ENCODE measurements at places on chromosomes 1 and 21. TPM values are rescaled to one million over a fixed set of nuclear protein-coding genes. Genes with fewer than 3 reads are reported as not detected.
A peak's percentile ranks its signal among the peaks of the same experiment; 100 is the strongest.

ENAH gene
- 36.2 TPM for total RNA-seq

PIGR gene
- 0.16 TPM for total RNA-seq

HAO2 gene
- total RNA-seq = not detected

PLA2G2F gene
- not detected for total RNA-seq

DNASE2B gene
- 1.3 TPM for total RNA-seq

RNF186 gene
- total RNA-seq = not detected

HES5 gene
- total RNA-seq = not detected

DNA sequence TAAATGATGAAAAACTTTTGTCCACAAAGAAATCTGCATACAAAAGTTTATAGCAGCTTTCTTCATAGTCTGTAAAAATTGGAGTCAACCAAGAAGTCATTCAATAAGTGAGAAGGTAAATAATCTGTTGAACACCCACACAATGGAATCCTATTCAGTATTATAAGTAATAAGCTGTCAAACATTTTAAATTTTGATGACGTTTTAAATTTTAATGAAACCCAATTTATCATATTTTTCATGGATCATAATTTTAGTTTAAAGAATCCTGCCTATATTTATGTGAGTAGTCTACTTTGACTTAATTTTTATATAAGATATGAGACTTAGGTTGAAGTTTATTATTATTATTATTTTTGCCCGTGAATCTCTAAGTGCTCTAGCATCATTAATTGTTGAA lies 20.0 kb downstream of the OR10J1 start:
- no peak overlapping the region for H3K4me3 ChIP-seq
- H3K4me1 ChIP-seq = no peaks in the 10 kb centered on the region
- DNase-seq = no peak
- no peaks in the 10 kb centered on the region for H3K27me3 ChIP-seq
- no peaks in the 10 kb centered on the region for H3K36me3 ChIP-seq

DNA sequence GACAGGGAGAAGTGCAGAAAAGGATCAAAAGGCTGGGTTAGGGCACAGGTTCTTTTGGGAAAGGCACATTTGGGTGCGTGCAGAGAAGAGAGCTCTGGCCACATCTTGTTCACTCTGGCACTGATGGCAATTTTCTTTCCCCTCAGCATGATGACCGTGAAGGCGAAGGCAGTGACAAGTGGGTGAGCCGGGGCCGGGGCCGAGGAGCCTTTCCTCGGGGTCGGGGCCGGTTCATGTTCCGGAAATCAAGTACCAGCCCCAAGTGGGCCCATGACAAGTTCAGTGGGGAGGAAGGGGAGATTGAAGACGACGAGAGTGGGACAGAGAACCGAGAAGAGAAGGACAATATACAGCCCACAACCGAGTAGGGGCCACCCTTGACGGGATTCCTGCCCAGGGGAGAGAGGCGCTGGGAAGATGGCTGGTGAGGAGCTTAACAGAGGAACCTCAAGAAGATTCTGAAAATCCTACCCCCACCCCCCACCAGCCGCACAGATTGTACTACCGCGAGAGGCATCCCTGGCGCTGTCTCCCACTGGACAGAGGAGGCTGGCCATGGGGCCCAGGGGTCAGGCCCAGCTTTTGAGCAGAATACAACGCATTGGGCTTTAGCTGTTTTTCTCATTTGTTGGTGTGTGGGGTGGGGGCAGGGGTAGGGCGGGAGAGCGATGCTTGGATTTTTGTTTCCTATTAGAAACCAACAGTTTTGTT lies 2.4 kb upstream of the SH3D21 start:
- no peak overlapping the region for H3K27ac ChIP-seq
- H3K36me3 ChIP-seq = no peaks in the 10 kb centered on the region
- H3K4me3 ChIP-seq = no peak overlapping the region
- no peak for DNase-seq
- no peaks in the 10 kb centered on the region for H3K27me3 ChIP-seq
- no peaks in the 10 kb centered on the region for H3K4me1 ChIP-seq

DNA sequence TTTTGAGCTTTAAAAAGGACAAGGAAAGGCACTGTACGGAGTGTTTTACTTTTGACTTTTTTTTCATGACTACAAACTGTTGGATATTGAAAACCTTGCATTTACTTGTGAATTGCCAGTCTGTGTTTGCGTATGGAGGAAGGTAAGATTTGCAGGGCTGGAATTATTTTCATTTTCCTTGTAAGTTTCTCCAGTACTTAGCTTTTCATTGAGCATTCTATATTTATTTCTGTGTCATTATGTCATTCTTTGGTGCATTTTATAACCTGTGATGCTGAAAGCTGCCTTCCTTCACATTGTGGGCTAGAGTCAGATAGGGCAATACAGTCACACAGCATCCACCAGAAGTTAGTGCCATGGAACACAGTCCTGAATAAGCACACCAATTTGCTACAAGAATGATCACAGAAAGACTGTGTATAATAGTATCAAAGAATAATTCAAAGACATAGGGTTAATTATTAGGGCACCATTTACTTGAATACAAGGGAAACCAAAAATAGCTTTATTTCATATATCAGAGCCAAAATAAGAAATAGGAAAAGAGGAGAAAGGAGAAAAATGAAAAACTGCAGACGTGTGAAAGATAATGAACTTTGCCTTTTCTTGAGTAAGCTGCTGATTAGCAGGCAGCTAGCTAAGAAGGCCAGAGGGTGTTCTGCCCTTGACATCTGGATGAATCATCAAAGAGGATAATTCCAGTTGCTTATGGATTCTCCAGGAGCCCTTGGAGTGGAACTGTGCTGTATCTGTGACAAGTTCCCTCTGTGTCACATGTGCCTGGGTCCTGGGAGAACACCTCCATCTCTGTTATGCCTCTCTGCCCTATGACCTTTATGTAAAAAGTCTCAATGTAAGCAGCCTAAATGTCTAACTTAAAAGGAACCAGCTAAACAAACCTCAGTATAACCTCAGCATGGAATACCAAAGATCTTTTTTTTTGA lies 8.0 kb upstream of the FAM20B start:
- no peaks in the 10 kb centered on the region for H3K4me1 ChIP-seq
- H3K36me3 ChIP-seq = no peaks in the 10 kb centered on the region
- peak overlapping the region; percentile 48 for H3K27ac ChIP-seq
- H3K27me3 ChIP-seq = no peaks in the 10 kb centered on the region
- no peak overlapping the region for H3K4me3 ChIP-seq
- no peak for DNase-seq

- H3K4me1 ChIP-seq = no peaks in the 10 kb centered on the region
- H3K27ac ChIP-seq = peak overlapping the region; percentile 73
- H3K4me3 ChIP-seq = peak overlapping the region; percentile 47
- DNase-seq = no peak
- H3K36me3 ChIP-seq = no peaks in the 10 kb centered on the region
Measured at GRCh38 chr1:47024141-47024801, 802 bp downstream of the CYP4X1 start.

- H3K4me3 ChIP-seq = no peak overlapping the region
- H3K27ac ChIP-seq = peak overlapping the region; percentile 3
Measured at GRCh38 chr1:58848818-58849411, 65.1 kb upstream of the JUN start.

DNA sequence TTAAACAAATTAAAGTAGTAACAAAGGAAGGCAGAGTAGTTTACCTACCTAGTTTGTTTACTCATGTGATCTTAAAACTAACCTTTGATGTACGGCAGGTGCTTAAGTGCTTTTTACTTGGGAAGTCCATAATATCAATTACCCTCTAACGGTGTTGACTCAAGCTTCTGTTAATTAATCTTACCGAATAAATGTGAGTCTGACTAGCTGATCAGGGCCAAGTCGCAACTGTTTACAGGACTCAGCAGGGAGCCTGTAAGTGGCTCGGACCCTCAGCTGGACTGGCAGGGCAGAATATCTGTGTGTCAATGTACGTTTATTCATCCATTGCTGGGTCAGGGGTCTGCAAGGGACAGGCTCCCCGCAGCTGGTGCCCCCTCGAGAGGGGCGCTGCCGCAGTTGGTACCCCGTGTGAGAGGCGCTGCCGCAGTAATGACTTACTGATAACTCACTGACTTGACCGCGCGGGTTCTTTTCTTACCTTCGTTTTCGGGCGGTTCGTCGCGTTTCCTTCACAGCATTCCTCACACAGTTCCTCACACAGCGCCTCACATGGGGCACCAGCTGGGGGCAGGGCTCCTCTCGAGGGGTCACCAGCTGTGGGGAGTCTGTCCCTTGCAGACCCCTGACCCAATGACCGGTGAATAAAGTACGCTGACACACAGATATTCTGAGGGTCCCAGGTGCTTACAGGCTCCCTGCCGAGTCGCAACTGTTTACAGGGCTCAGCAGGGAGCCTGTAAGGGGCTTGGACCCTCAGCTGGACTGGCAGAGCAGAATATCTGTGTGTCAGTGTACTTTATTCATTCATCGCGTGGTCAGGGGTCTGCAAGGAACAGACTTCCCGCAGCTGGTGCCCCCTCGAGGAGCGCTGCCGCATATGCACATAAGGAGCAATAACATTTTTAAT lies 3.0 kb downstream of the FMO1 start:
- no peak for DNase-seq
- H3K27ac ChIP-seq = peak overlapping the region; percentile 61
- no peaks in the 10 kb centered on the region for H3K4me1 ChIP-seq
- H3K36me3 ChIP-seq = no peaks in the 10 kb centered on the region

DNA sequence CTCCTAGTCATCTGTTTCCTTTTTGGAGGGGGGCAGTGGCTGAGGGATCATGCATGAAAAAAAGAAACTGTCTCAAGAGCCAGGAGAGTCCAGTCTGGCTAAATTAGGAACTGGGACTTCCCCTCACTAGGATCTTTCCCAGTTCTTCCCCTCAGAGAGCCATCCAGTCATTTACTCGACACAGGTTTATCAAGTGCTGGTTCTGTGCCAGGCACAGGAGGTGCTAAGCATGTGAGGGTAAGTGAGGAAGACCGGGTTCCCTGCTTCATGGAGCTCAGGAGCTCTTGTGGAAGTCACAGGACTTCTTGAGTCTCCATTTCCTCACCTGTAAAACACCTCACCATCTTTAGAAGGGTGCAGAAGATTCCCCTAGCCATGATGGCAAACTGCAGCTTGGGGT lies 8.6 kb upstream of the NUAK2 start:
- no peak for DNase-seq
- no peak overlapping the region for H3K4me3 ChIP-seq
- no peak overlapping the region for H3K27ac ChIP-seq
- no peaks in the 10 kb centered on the region for H3K4me1 ChIP-seq
- peaks cover 6% of the 10 kb centered on the region for H3K27me3 ChIP-seq

DNA sequence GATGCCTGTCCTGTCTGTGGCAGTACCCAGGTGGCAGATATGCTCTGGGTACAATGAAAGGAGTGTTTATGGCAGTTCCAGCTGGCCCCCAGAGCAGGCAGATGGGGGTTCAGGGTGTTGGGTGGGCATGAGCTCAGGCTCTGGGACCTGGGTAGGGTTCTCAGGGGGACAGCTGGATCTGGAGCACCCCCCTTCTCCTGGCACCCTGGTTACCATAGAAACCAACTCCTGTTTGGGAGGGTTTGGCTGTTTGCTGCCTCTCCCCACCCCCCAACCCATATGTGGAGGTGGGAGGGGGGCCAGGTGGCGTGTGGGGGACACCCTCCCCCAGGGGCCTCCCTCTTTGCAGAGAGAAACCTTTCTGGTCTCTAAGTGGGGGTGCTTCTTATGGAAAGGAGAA lies 7.1 kb downstream of the FOXO6 start:
- no peak overlapping the region for H3K4me3 ChIP-seq
- DNase-seq = no peak
- peaks cover 11% of the 10 kb centered on the region for H3K4me1 ChIP-seq
- no peaks in the 10 kb centered on the region for H3K36me3 ChIP-seq
- no peaks in the 10 kb centered on the region for H3K27me3 ChIP-seq

DNA sequence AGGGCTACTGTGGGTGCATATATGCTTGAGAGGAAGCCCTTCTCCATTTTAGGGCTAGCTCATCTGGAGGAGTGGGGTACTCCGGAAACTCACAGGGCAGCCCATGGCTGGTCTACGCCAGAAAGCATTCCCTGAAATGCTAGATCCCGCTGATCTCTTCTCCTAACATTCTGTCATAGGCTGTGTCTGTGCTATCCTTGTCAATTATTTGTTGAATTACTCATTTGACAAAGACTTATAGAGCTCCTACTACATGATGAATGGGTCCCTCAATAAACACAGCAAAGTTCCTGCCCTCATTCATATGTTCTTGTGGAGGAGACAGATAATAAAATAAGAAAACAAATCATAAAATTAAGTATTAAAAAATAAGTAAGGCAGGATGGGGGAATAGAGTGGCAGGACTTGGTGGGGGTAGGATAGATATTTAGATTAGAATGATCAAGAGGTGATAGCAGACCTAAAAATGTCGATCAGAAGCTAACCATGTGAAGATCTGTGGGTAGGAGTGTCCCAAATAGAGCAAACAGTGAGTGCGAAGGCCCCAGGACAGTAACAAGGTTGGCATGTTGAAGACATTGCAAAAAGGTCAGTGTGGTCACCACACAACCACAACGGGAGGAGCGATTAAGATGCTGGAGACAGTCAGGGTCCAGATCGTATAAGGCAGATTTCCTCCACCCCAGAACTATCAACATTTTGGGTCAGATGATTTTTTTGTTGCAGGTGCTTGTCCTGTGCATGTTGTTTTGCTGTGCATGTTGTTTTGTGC lies 13.2 kb downstream of the NGF start:
- no peaks in the 10 kb centered on the region for H3K27me3 ChIP-seq
- H3K36me3 ChIP-seq = no peaks in the 10 kb centered on the region
- H3K4me3 ChIP-seq = no peak overlapping the region
- no peaks in the 10 kb centered on the region for H3K4me1 ChIP-seq
- DNase-seq = no peak

GRCh38 chr1:202014915-202015661 lies 4.7 kb downstream of the ELF3 start:
- H3K27me3 ChIP-seq = no peaks in the 10 kb centered on the region
- H3K27ac ChIP-seq = peak overlapping the region; percentile 96
- H3K4me3 ChIP-seq = peak overlapping the region; percentile 67
- no peak for DNase-seq

GRCh38 chr1:14486401-14487201 lies 111.9 kb upstream of the KAZN start:
- DNase-seq = no peak
- H3K27ac ChIP-seq = peak overlapping the region; percentile 32
- H3K36me3 ChIP-seq = no peaks in the 10 kb centered on the region

GRCh38 chr1:242890192-242890741 lies 364.8 kb downstream of the CEP170 start:
- no peak for DNase-seq
- no peaks in the 10 kb centered on the region for H3K36me3 ChIP-seq
- H3K4me1 ChIP-seq = no peaks in the 10 kb centered on the region
- no peak overlapping the region for H3K4me3 ChIP-seq
- no peak overlapping the region for H3K27ac ChIP-seq

GRCh38 chr1:116556289-116557006 lies 14.4 kb downstream of the CD58 start:
- no peaks in the 10 kb centered on the region for H3K4me1 ChIP-seq
- H3K36me3 ChIP-seq = no peaks in the 10 kb centered on the region
- H3K27ac ChIP-seq = no peak overlapping the region
- no peak for DNase-seq
- no peak overlapping the region for H3K4me3 ChIP-seq

Measured in breast epithelium (tissue), 4 donors.